ENCODE measurements at places on chromosomes 2 and 18.
A peak's percentile ranks its signal among the peaks of the same experiment; 100 is the strongest.

DNA sequence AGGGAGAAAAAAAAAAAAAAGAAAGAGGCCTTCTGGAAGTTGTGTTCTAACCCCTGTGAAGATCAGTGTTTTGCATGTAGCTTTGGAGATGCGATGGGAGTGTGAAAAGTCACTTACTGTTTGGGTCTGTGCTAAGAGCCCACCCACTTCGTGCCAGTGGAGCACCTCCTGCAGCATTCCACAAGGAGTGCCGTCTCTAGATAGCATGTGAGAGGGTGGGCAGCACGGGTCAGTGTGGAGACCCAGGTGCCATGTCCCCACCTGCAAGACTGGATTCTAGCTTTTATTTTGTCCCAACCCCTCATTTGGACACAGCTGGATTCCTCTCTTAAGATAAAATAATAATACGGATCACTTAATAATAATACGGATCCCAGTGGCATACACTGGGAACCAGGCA lies 12.5 kb upstream of the TMEM185B start:
- DNase-seq = no peak

DNA sequence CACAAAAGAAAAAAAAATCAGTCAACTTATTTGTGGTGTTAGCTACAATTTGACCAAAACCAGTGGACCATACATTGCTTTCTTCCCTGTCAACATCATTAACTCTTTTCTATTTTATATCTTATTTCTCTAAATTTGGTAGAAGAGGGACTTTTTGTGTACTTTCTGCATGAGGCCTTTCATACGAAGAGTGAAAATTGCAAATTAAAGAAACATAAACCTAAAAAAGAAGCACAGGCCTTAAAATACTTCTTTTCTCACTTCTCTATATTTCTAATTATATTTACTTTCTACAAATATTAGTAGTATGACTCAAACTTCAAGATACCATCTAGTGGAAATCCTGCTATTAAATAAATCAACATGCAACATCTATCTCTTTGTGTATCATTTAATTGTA lies 1073.4 kb upstream of the ZEB2 start:
- DNase-seq = no peak

GRCh38 chr2:238706163-238706562 lies 141.7 kb upstream of the TWIST2 start:
- DNase-seq = no peak

- DNase-seq = peak; percentile 85
Observed at GRCh38 chr2:105239924-105240323, 1.6 kb upstream of the GPR45 start.

- no peak for DNase-seq
Observed at GRCh38 chr18:31301201-31301655, 16.7 kb upstream of the DSG1 start.

DNA sequence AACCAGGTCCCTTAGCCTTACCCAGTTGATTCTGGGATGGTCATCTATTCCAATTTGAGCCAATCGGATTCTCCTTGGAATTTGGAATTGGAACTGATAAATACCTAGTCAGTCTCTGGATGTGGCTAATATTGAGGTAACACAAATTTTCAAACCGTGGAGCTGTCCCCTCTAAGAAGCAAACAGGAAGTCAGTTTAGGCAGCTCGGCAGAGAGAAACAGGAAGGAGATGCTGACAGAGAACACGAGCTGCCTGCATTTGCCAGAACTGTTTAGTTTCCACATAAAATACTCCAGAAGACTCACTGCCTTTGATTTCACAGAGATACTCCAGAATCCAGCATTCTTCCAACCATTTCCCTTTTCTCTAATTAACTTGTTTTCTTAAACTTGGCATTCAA lies 1024.9 kb downstream of the BCL11A start:
- no peak for DNase-seq
